ENCODE measurements at places on chromosomes 16 and 17.

GRCh38 chr17:149897-150584 lies 12.7 kb downstream of the SCGB1C2 start:
- no peak for DNase-seq

DNA sequence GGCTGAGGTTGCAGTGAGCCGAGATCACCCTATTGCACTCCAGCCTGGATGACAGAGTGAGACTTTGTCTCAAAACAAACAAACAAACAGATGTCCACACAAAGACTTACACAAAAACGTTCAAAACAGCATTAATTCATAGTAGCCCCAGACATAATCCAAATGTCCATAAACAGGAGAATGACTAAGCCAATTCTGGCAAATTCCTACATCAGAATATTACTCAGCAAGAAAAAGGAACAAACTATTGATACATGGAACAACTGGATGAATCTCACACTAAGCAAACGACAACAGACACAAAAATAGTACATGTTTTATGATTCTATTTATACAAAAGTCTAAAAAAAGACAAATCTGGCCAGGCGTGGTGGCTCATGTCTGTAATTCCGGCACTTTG lies 10.8 kb upstream of the KPNB1 start:
- no peak for DNase-seq

- DNase-seq = no peak
Measured at GRCh38 chr17:4744999-4745969, 5.6 kb upstream of the CXCL16 start.

GRCh38 chr16:68902003-68902968 lies 59.0 kb downstream of the TANGO6 start:
- peak; percentile 50 for DNase-seq

DNA sequence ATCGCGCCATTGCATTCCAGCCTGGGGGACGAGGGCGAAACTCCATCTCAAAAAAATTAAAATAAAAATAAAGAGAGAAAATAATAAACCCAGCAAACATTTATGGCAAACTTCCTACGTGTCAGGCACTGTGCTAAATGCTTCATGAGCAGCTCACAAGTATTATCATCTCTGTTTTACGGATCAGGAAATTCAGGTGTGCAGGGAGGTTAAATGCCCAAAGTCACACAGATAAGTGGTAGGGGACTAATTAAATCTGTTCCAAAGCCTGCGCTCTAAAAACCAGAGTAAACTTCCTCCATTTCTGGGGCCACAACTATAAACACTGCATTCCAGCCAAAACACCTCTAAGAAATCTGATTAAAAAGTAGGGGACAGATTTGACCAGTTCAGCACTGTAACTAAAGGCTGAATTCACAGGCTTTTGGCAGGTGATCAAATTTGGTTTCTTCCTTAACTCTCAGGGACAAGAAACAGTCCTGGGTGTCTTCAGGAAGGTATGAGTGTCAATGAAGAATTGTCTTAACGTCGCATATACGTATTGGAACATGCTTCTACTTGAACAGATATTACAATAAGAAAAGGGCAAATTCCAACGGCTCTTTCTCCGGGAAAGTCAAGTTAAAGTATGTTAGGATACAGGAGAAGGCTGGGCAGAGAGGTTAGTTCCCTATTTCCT lies 996 bp downstream of the STRADA start:
- DNase-seq = no peak

- DNase-seq = peak; percentile 2
Measured at GRCh38 chr16:88815901-88816589, 4.3 kb upstream of the APRT start.

DNA sequence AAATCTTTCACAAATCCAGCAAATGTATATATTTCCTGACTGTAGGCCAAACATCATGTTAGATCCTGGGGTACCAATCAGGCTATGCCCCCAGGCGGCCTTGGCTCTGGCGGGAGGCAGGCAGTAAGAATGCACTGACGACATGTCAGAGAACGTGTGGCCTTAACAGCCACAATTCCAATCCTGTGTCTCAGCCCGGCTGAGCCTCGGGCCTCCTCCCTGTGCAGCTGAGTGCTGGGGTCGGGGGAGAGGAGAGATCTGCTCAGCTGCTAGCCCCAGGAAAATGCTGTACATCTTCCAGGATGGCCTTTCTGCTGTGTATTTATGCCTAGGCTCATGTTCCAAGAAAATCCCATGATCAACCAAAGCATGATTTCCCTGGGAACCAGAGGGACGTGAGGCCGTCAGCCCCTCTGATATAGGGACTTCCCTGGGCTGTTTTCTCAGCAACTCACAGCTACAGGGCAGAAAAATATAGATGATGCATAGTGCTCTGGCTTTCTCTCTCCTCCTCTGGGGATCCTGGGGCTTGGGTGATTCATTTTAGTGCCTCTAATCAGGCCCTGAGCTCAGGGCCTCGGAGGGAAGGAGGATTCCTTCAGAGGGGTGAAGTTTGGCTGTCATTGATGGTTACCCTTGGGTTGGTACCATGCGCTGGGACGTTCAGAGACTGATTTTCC lies 604.0 kb downstream of the HS3ST4 start:
- DNase-seq = no peak

DNA sequence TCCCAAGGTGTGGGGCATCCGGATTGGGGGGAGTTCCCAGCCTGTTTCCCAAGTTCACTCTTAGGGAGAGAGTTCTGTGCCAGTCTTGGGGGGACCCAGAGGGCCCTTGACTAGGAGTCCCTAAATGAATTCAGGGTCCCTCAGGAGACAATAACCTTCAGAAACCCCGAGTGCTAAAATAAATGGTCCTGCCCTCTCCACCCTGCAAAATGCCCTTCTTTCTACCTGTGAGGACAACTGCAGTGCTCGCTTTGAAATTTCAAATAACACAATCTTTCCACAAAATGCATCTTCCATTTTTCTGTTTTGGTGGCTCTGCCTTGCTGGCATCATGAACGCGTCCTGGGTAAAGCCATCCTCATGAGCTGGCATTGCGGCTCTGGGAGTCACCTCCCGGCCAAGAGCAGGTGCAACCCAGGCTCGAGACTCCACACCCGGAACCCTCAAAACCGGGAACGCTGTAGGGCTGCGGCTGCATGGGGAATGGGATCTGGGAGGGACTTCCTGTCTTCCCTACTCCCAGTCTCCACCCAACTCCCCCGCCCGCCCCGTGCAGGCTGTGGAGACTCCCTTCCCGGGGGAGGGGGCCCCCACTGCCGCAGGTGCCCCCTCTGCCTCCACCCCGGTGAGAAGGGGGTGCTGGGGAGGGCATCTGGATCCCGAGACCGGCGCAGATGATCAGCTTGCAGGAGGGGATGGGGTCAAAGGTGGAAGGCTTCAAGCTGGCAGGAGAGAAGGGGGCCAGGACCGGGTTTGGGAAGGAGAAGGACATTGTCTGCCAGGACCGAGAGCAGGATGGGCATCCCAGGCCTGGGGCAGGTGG lies at the start of gene ZNF205:
ZNF205 (plus strand) TSS at position 529 of the 823 bp plus-strand sequence. CDS start 845 bp downstream, outside the sequence.
- peak; percentile 53 for DNase-seq

GRCh38 chr17:63611354-63611753 lies 10.7 kb downstream of the TACO1 start:
- no peak for DNase-seq

- DNase-seq = no peak
Measured at GRCh38 chr16:49454426-49455180, 81.0 kb downstream of the C16orf78 start.

DNA sequence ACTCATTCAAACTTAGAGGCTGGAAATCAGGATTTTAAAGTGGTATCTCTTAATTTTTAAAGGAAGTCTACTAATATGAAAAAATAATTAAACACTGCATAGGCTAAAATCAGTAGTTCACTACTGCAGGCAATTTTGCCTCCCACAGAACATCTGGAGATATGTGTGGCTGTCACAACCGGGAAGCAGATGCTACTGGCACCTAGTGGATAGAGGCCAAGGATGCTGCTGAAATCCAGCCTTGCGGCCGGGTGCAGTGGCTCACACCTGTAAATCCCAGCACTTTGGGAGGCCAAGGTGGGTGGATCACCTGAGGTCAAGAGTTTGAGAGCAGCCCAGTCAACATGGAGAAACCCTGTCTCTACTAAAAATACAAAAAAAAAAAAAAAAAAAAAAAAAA lies 473.9 kb downstream of the XYLT1 start:
- DNase-seq = no peak

DNA sequence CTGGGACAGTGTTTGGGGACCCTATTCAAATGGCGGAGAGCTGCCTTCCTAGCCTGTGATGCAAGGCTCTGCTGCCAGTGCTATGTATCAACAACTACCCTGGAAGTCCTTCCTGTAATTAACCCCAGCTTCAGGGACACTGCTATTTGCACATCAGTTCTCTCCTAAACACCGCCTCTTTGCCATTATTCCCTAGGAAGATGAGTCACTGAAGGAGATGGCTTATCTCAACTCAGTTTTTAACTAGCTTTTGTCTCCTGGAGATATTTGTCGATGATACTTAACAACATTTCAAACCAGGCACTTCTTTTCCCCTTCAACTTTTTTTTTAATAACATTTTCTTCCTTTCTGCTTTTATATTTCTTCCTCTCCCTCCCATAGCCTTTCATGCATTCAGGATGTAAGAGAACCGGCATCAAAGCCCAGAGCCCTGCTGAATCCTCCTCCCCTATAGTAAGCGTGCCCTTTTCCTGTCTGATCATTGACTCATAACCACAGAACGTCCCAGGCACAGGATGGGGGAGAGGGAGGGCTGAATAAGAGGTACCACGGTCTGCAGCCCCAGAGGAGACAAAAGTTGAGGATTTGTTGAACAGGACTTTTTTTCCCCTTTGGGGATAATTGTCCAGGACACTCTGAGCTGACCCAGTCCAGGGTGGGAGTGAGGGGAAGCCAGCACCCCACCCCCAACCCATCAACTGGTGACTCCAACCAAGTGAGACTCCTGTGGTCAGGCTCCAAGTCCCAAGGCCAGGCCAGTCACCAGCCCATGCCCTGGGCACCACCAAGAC lies 387.8 kb upstream of the SALL1 start:
- no peak for DNase-seq

DNA sequence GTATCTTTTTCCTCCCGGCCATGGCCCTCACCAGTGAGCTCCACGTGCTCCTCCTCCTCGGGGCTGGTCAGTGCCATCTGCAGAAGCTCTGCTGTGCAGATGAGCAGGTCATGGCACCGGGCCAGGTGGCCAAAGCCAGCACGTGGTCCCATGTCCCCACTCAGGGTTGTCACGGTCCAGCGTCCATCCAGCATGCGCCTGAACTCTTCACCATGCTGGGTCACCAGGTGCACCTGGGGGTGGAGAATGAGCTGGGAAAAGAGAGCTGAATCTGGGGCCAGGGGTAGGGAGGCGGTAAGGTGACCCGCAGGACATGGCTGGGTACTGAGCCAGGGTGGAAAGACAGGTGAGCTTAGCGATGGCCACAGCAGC lies 1.3 kb downstream of the DHX58 start:
- no peak for DNase-seq

DNA sequence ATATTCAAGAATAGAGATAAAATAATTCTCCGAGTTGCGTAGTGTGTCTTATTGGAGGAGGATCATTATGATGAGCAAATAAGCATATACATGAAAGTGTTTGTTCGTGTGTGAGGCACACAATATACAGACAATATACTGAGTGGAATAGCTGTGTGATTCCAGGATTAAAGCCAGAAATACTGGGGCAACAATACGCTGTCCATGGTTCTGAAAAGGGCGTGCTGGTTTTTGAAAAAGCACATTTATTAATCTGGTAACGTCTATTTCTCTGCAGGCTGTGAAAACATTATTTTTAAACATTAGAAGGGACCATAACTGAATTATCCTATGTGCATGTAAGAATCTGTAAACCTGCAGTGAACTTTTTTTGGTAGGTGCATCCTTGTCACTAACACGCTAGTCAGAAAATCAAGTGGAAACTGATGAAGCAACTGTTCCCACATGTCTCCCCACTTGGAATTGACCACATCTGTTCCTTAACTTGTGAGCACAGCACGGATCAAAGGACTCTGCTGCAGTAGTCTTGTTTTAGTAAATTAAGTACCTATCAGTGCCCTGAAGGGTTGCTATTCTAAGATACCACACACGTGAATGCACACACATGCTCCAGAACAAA lies 346.0 kb downstream of the GRIN2A start:
- no peak for DNase-seq

Measured in NCI-H187 treated with DMSO at 0.1 percent for 48 hours (cell line).